ENCODE measurements at places on chromosomes 2 and 18.

GRCh38 chr2:110755491-110756078, 23.2 kb downstream of the ACOXL start:
- DNase-seq, result no peak

DNA sequence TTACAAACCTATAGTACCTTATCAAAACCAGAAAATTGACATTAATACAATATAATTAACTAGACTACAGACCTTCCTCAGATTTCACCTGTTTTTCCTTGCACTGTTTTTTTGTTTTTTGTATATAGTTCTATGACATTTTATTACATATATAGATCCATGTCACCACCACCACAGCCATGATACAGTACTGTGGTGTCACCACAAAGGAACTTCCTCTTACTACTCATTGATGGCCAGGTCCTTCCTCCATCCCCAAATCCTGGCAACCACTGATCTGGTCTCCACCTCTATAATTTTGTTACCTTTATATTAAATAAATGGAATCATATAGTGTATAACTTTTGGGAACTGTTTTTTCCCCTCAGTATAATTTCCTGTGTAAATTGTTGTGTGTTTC, 19.4 kb upstream of the ATP6V1B1 start:
- no peak for DNase-seq

DNA sequence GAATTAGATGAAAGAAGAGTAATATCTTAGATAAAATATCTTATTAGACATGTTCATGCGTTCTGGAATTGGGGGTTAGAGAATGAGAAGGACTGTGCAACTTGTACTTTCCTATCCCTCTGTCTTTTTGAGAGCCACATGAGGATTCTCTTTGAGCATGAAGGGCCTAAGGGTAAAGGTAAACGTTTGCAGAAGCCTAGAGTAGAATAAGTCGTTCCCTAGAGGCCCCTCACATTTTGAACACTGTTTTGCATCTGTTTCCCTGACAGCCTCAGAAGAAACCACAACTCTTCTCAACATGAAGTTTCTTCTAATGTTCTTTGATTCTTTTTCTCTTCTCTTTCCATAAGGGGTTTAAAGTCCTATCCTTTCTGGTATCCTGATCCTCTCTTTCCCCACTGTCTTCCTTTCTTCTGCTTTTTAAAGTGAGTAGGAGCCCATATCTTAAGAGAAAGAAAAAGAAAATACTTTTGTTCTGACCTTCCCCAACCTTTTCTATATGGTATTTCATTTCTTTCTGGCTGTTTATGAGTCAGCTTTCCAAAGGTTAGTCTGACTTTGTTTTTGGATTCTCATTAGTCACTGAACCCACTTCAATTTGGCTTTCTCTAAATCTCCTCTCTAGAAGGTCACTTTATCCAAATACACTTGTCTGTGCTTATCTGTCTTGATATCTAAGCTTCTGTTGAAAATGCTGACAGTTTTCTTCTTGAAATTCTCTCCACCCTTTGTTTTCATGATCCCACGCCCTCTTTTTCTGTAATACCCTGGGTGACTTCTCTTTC, 34.8 kb downstream of the PPP1R1C start:
- DNase-seq, result no peak

DNA sequence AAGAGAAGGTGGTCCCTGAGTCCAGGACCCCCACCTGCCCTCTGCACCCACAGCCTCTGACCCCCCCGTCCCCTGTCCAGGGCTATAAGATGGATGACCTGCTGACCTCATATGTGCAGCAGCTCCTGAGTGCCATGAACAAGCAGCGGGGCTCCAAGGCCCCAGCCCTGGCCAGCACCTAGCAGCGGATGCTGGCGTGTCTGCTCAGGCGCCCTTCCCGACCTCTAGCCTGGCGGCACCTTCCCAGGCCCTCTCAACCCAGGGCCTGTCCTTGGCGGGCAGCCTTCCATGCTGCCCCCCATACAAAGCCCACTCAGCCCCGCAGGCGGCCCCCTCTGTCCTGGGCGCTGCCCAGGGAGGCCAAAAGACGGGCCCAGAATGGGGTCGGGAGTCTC, 8.7 kb upstream of the GPR17 start:
- DNase-seq, result no peak

Measured in HuH-7 (cell line).